ENCODE measurements at places on chromosomes 16 and 17.

GRCh38 chr16:31112711-31113110, 4.5 kb downstream of the BCKDK start:
- no peak for DNase-seq

GRCh38 chr16:85473323-85473722, 139.8 kb upstream of the GSE1 start:
- DNase-seq = no peak

GRCh38 chr16:67393111-67393787, at the start of gene TPPP3:
TSS of gene TPPP3 (minus strand) at chr16:67393498. CDS start at chr16:67391111, 2,387 bp downstream.
- DNase-seq = no peak

DNA sequence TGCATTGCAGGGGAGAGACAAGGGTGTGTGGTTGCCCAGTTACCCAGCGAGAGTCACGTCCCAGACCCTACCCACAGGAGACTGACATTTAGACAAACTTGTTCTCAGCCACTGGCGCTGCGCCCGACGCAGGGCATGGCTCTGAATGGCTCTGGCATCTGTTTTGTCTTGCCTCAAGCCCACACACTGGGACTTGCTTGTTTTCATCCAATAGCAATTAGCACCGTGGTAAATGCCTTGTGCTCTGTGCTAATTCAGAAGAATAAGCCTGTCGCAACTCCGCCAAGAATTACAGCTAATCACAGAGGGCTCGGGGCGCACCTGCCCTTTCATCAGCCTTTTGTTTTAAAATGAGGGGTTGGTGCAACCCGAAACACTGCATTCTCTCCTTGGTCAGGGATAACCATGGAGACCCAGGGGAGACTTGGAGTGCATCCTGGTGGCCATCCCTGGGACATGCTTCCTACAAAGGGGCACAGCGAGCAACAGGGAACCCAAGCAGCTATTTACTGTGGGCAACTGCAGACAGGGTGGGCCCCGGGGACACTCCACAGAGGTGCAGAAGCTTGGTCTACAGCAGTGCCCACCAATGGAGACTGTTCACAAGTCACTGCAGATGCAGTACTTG, 220.6 kb upstream of the ZFHX3 start:
- no peak for DNase-seq

- DNase-seq = no peak
Measured at GRCh38 chr16:79535130-79535529, 65.4 kb downstream of the MAF start.

DNA sequence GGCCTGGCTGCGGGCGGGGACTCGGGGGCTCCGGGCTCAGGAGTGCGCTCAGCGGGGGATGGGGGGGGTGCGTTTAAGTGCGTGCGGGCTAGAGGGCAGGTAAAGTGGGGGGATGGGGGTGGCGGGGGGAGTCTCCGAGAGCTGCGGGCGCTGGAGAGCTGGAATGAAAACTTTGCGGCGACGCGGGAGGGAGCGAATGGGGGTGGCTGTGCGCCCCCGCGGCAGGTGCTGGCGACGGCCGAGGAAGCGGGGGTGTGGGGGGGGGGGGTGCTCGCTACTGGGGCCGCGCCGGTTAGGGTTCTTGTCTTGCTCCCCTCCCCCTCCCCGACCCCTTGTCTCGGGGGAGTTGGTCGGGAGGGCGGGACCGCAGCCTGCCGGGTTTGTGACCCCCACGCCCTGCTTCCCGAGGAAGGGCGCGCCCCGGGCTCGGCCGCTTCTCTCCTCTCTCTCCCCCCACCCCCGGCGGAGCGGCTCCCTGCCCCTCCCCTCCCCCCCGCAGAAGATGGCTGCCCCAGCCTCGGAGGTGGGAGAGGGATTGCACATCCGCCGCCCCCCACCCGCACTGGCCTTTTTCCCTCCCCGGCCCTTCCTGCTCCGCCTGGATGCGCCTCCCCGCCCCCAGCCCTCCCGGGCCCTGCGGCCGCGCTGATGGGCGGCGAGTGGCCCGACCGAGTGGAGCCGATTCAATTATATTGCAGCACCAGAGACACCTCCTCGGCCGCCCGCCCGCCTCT, 649 bp downstream of the GSE1 start:
- no peak for DNase-seq

GRCh38 chr17:7886227-7887037, 2.2 kb upstream of the CHD3 start:
- peak; percentile 19 for DNase-seq

- DNase-seq = no peak
Measured at GRCh38 chr17:67493812-67494211, 116.7 kb downstream of the PITPNC1 start.

- DNase-seq = no peak
Measured at GRCh38 chr17:42846594-42847280, 2.4 kb downstream of the AOC2 start.

- no peak for DNase-seq
Measured at GRCh38 chr17:18143044-18143936, 34.7 kb downstream of the MYO15A start.

DNA sequence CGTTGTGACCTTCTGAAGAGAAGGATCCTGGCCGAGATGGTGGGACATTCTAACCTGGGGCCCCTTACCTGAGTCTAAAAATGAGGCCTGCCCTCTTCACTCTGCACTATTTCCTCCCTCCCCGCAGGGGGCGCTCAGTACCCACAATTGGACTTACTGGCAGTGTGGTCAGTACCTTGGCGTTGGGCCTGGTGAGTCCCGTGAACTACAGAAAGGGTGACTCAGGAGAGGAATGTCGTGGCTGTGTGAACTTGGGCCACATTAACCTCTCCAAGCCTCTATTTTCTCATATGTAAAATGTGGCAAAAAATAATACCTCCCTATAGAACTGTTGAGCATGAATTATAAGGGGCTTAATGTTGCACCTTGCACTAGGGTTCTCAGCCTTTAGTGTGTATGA, 3.9 kb downstream of the RSAD1 start:
- DNase-seq = peak; percentile 33

DNA sequence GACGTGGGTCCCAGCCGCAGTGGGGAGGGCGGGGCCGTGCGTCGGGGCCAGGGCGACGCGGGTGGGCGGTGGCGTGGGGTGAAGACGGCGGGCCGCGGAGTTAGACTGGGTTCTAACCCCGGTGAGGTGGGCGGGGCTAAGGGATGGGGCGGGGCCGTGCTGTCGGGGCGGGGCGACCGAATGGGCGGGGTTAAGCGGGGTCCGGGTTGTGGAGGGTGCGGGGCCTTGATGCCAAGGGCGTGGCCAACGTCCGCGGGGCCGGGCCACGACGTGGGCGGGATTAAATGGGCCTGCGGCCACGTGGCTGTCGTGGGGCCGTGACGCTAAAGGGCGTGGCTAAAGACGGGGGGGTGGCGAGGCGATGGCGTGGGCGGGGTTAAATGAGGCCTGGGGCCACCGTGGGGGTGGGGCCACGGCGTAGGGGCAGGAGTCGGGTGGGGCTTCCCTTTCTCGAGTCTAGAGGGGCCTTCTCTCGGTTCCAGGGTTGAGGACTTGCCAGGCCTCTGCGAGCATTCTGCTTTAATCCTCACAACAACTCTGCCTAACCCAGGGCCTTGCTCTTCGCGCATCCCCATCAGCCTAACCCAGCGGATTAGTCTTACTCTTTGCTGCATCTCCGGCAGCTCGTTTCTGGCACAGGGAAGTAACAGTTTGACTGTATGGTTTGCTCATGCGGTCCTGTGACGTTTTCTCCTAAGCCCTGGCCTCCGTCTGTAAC, 739 bp downstream of the TCF25 start:
- DNase-seq = peak; percentile 92

- no peak for DNase-seq
Measured at GRCh38 chr16:48188449-48189102, 32.8 kb upstream of the ABCC12 start.

- DNase-seq = no peak
Measured at GRCh38 chr17:50003911-50004310, 8.9 kb upstream of the DLX3 start.

- no peak for DNase-seq
Measured at GRCh38 chr17:73265646-73266640, 4.3 kb upstream of the CPSF4L start.

- no peak for DNase-seq
Measured at GRCh38 chr17:42679492-42680330, 1.9 kb downstream of the CCR10 start.
